ENCODE measurements at places on chromosomes 6 and 20.

GRCh38 chr20:57509665-57510237 lies 15.2 kb downstream of the CTCFL start:
- H3K36me3 ChIP-seq: no peaks in the 10 kb centered on the region
- no peaks in the 10 kb centered on the region for H3K27me3 ChIP-seq
- no peak overlapping the region for H3K27ac ChIP-seq
- peak; percentile 61 for DNase-seq
- H3K4me3 ChIP-seq: no peak overlapping the region
- no peaks in the 10 kb centered on the region for H3K4me1 ChIP-seq

DNA sequence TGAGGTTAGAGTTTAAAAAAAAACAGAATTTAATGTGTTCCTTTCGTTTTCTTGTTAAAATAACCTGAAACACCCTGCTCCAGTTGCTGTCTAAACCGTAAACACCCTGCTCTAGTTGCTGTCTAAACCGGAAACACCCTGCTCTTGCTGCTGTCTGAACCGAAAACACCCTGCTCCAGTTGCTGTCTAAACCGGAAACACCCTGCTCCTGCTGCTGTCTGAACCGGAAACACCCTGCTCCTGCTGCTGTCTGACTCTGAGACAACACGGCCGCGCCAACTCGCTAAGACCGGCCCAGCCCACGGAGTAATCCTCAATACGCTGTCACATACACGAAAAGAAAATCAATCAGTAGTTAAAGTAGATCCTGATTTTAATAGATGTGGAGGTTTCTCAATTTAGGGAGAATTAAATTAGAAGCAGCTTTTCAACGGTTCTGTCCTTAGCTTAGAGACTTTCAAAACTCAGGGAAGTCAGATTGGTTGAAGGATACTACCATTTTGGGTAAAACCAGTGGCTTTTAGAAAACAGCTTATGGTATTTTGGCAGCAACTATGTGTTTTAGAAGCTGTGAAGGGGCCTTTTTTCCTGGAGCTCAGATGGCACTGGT lies 98.3 kb downstream of the RAMACL start:
- H3K4me1 ChIP-seq: no peaks in the 10 kb centered on the region
- H3K27me3 ChIP-seq: no peaks in the 10 kb centered on the region
- peak overlapping the region; percentile 10 for H3K27ac ChIP-seq
- DNase-seq: peak; percentile 46

GRCh38 chr20:10111139-10111958 lies 76.6 kb downstream of the ANKEF1 start:
- H3K4me3 ChIP-seq: no peak overlapping the region
- DNase-seq: peak; percentile 32
- H3K27ac ChIP-seq: no peak overlapping the region
- H3K4me1 ChIP-seq: no peaks in the 10 kb centered on the region

GRCh38 chr6:72720464-72720863 lies 98.6 kb downstream of the KCNQ5 start:
- no peaks in the 10 kb centered on the region for H3K36me3 ChIP-seq
- H3K27ac ChIP-seq: no peak overlapping the region
- H3K27me3 ChIP-seq: no peaks in the 10 kb centered on the region
- H3K4me3 ChIP-seq: no peak overlapping the region

DNA sequence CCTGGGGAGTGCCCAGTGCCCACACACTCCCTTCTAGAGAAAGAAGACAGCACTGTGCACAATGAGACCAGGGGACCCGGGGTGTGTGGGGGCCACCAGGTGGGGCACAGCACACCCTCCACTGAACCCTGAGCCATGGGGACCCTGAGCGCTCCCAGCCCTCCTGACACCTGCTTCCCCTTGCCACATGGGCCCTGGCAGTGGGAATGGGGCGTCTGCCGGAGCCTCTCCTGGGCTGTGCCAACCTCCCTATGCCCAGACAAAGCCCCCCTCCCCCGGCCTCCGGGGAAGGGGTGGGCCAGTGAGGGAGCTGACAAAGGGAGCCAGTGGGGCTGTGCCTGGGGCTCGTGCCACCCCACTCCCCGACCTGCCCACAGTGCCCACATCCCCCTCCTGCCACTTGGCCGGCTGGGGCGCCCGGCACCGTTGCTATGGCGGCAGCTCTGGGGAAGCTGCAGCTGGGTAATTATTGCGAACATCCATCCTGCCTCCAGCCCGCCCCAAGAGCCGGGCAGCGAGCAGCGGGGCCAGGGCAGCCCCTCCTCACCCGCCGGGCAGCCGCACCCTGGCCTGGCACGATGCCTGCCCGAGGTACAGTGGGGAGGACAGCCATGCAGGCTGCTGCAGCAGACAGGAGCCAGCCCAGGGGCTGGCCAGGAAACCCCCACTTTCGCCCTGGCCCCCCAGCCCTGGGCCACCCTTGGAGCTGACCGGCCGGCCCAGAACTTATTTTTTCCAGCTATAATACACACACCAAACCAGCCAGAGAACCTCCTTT lies 41.9 kb upstream of the NOL4L start:
- no peak overlapping the region for H3K27ac ChIP-seq
- H3K4me1 ChIP-seq: peaks cover 4% of the 10 kb centered on the region
- H3K4me3 ChIP-seq: no peak overlapping the region
- H3K27me3 ChIP-seq: peaks cover 5% of the 10 kb centered on the region
- DNase-seq: no peak
- no peaks in the 10 kb centered on the region for H3K36me3 ChIP-seq

- H3K36me3 ChIP-seq: no peaks in the 10 kb centered on the region
- H3K27ac ChIP-seq: no peak overlapping the region
- no peaks in the 10 kb centered on the region for H3K27me3 ChIP-seq
- H3K4me1 ChIP-seq: no peaks in the 10 kb centered on the region
Measured at GRCh38 chr6:22448291-22448711, 121.1 kb upstream of the HDGFL1 start.

- no peaks in the 10 kb centered on the region for H3K4me1 ChIP-seq
- no peaks in the 10 kb centered on the region for H3K27me3 ChIP-seq
- DNase-seq: no peak
- H3K36me3 ChIP-seq: no peaks in the 10 kb centered on the region
Measured at GRCh38 chr6:122872311-122872710, 83.3 kb downstream of the SMPDL3A start.

GRCh38 chr6:52877168-52877567 lies 32.3 kb downstream of the GSTA3 start:
- H3K4me3 ChIP-seq: no peak overlapping the region
- DNase-seq: no peak
- no peaks in the 10 kb centered on the region for H3K27me3 ChIP-seq
- H3K27ac ChIP-seq: no peak overlapping the region
- H3K36me3 ChIP-seq: no peaks in the 10 kb centered on the region

GRCh38 chr6:1903780-1904465 lies 294.2 kb downstream of the FOXC1 start:
- H3K27ac ChIP-seq: no peak overlapping the region
- H3K4me3 ChIP-seq: no peak overlapping the region
- no peaks in the 10 kb centered on the region for H3K4me1 ChIP-seq
- H3K27me3 ChIP-seq: no peaks in the 10 kb centered on the region
- H3K36me3 ChIP-seq: no peaks in the 10 kb centered on the region

DNA sequence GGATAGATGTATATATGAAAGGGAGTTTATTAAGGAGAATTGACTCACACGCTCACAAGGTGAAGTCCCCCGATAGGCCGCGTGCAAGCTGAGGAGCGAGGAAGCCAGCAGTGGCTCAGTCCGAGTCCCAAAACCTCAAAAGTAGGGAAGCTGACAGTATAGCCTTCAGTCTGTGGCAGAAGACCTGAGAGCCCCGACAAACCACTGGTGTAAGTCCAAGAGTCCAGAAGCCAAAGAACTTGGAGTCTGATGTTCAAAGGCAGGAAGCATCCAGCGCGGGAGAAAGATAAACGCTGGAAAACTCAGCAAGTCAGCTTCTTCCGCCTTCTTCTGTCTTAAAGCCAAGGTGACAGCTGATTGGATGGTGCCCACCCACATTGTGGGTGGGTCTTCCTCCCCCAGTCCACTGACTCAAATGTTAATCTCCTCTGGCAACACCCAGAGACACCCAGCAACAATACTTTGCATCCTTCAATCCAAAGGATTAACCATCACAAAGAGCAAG lies 102.6 kb upstream of the GJE1 start:
- DNase-seq: no peak
- H3K27ac ChIP-seq: no peak overlapping the region
- H3K4me1 ChIP-seq: no peaks in the 10 kb centered on the region

GRCh38 chr20:51399006-51399890 lies 143.3 kb downstream of the NFATC2 start:
- no peaks in the 10 kb centered on the region for H3K27me3 ChIP-seq
- H3K27ac ChIP-seq: no peak overlapping the region
- no peaks in the 10 kb centered on the region for H3K36me3 ChIP-seq
- no peak for DNase-seq
- H3K4me1 ChIP-seq: no peaks in the 10 kb centered on the region

DNA sequence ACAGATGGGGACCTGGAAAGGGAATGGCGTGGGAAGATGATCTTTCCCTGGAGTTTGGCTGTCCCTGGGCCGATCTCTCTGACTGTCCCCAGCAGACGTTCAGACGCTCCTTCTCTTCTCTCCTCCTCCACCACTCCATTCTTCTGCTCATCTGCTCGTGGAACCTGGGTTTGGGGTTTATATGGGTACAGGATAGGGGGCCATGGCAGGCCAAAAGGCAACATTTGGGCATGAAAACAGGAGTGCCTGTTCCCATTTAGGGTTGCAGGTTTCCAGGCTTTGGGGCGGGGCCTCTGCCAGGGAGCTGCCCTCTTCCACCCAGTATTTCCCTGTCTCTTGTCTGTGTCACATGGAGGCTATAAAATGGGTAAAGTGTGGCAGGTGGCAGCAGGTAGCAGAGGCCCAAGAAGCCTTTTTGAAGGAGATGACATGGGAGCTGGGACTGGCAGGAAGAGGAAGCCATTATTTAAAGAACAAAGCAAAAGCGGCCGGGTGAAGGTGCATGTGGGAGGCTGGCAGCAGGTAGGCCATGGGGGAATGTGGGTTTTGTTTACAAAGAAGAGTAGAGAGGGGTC lies 203.7 kb downstream of the BMP7 start:
- no peak for DNase-seq
- no peaks in the 10 kb centered on the region for H3K4me1 ChIP-seq

DNA sequence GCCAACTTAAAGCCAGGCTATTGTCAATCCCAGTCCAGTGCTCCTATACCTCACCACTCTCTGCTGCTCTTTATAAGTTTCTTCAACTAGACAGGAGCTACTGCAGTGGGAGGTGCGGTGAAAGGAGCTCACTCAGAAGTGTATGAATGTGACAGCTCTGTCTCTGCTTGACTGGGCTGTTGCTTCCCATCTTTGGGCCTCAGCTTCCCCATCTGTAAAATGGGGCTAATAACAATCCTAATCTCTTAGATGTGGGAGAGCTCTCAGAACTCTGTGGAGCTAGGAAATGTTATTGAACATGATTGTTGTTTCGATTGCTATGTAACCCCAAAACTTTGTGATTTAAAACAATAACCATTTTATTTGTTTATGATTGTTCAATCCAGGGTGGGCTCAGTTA lies 8.4 kb upstream of the RALY start:
- no peak overlapping the region for H3K4me3 ChIP-seq
- H3K36me3 ChIP-seq: no peaks in the 10 kb centered on the region
- H3K27me3 ChIP-seq: no peaks in the 10 kb centered on the region
- no peaks in the 10 kb centered on the region for H3K4me1 ChIP-seq
- no peak for DNase-seq
- no peak overlapping the region for H3K27ac ChIP-seq

DNA sequence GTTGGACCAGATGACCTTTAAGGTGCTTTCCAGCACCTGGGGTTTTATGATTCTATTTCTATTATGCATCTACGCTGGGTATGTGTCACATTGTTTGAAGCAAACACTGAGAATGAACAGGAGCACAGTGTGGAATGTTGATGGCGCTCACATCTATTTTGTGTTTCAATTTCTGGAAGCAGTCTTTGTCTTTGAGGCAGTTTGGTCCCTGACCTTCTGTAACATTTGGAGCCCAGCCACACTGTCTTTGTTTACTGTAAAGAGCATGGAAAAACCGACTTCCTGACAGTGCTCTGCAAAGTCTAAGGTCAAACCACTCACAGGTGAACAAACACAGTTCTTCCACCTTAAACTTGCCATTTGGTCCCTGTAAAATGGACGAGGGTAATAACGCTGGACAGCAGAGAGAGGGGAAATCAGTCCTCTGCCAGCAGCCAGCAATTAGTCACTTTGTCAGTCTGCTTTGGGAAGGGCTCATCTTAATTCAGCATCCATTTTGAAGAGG lies 155.5 kb downstream of the PRL start:
- H3K27me3 ChIP-seq: no peaks in the 10 kb centered on the region
- no peak overlapping the region for H3K27ac ChIP-seq

GRCh38 chr6:81049425-81050042 lies 702.9 kb downstream of the TENT5A start:
- no peaks in the 10 kb centered on the region for H3K36me3 ChIP-seq
- no peak overlapping the region for H3K4me3 ChIP-seq
- no peaks in the 10 kb centered on the region for H3K4me1 ChIP-seq
- no peak for DNase-seq
- no peaks in the 10 kb centered on the region for H3K27me3 ChIP-seq

- no peak overlapping the region for H3K27ac ChIP-seq
- H3K4me1 ChIP-seq: no peaks in the 10 kb centered on the region
- no peaks in the 10 kb centered on the region for H3K36me3 ChIP-seq
Measured at GRCh38 chr6:4413073-4413472, 277.7 kb upstream of the ECI2 start.

- no peak for DNase-seq
- H3K27me3 ChIP-seq: no peaks in the 10 kb centered on the region
- H3K4me3 ChIP-seq: no peak overlapping the region
- H3K4me1 ChIP-seq: no peaks in the 10 kb centered on the region
- H3K36me3 ChIP-seq: no peaks in the 10 kb centered on the region
Measured at GRCh38 chr6:31016659-31017299, 6.5 kb downstream of the MUC22 start.

DNA sequence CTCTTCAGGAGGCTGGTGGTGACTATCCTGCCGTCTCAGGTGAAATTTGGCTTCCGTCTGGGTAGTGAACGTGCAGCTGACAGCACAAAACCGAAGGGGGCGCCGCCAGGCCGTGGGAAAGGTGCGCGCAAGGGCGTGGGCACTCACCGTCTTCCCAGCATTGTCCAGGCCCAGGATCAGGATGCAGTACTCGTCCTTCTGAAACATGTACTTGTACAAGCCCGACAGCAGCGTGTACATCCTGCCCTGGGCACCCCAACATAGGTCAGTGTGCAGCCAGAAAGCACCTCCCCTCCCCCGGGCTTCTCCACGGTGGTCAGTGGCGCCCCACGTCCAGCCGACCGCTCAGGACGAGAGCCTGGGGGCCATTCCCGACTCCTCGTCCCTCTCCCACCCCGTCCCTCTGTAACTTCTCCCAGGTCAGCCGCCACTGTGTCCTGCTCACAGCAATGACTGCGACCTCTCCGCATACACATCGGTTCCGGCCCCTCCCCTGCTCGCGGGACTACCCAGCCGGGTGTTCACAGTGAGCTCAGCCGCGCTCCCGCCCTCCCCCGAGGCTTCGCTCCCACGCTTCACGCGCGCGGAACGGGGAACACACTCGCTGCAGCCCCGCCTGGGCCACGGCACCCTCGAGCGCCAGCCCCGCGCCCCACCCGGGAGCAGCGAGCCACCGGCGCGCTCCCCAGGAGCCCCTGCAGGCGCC lies 771 bp downstream of the ARFRP1 start:
- peak overlapping the region; percentile 91 for H3K27ac ChIP-seq
- H3K4me1 ChIP-seq: peaks cover 22% of the 10 kb centered on the region
- DNase-seq: peak; percentile 66
- no peaks in the 10 kb centered on the region for H3K27me3 ChIP-seq

- no peaks in the 10 kb centered on the region for H3K27me3 ChIP-seq
- no peaks in the 10 kb centered on the region for H3K4me1 ChIP-seq
- no peak for DNase-seq
- H3K27ac ChIP-seq: no peak overlapping the region
Measured at GRCh38 chr6:3773678-3774298, 22.3 kb upstream of the PXDC1 start.
